ENCODE measurements at places on chromosomes 12 and 14. TPM values are rescaled to one million over a fixed set of nuclear protein-coding genes. Genes with fewer than 3 reads are reported as not detected.

DNA sequence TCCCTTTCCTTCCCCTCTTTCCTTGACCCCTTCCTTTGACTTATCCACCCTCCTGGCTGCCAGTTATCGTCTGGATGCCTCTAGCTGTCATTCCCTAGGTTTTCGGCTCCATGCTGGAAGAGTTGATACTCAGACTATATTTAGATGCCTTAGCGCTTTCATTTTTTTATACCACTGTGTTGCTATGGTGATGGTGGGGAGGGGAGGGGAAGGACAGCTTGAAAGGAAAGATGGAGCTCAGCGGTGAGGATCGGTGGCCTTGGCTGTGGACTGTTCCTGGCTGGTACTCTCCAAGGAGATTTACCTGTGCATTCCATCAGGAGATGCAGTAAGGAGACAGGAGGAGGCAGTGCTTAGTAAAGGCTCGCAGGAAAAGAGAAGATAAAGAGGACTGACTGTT, 108.7 kb downstream of the SLC8A3 start:
- no peaks in the 10 kb centered on the region for H3K36me3 ChIP-seq
- no peak for DNase-seq
- no peak overlapping the region for H3K4me3 ChIP-seq
- H3K4me1 ChIP-seq, result no peaks in the 10 kb centered on the region
- H3K27ac ChIP-seq, result no peak overlapping the region

Gene RBM23
- 91.9 TPM for total RNA-seq

GRCh38 chr12:55979069-55979468, 5.2 kb downstream of the RAB5B start:
- H3K4me1 ChIP-seq, result peaks cover 19% of the 10 kb centered on the region
- no peak overlapping the region for H3K4me3 ChIP-seq

DNA sequence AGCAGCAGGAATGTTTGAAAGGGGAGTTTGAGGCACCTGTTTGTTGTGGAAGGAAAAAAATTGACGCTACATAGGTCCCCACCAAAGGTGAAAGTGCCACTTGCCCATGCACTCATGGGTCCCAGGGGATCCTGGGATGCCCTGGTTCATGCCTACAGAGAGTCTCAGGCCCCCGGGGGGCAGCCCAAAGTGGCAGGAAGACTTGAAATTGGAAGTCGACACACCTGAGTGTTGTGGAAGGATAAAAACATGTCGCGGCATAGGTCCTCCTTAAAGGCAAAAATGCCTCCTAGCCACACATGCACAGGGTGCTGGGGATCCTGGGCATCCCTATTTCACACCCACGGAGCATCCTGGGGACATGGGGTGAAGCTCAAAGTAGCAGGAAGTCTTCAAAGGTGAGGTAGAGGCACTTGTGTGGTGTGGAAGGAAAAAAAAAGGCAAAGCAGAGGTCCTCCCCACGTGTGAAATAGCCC, 576.1 kb downstream of the ALG10 start:
- no peak for DNase-seq
- no peak overlapping the region for H3K27ac ChIP-seq
- no peaks in the 10 kb centered on the region for H3K27me3 ChIP-seq
- no peak overlapping the region for H3K4me3 ChIP-seq

Gene DAO
- not detected for total RNA-seq

Gene KHNYN
- 139 TPM for total RNA-seq

DNA sequence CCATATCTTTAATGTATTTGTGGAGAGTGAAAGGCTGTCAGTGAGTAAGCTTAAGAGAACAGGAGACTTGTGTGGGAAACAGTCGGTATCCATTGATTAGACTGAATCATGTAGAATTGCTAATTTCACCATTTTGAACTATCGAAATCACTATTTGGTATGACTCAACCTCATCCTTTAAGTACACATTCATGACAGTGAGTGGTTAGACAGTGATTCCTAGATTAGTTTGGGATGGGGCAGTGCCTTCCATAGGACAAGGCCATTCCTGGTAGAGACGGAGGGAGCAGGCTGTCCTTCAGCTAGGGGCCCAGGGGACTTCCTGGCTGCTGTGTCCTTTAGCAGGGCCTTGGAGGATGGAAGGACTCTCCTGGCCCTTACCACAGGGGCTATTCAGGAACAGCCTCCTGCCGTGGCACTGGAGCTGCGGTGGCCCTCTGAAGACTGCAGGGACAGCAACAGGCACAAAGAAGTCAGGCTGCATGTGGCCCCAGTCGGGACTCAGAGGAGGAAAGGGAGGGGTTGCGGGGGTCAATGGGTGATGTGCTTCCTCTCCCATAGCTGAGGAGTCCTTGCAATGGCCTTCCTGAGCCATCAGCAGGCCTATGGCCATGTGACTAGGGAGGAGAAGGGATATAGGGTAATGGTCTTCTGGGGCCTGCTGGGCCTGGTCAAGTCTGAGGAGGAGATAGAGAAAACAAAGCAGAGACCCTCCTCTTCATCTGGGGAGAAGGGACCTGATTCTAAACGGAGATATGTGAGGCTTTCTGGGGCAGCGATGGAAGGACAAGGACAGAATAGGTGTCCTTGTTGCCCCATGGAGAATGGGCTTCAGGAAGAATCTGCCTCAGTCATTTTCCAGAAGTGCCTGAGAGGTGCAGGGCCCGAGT, 11.2 kb downstream of the SERPINA1 start:
- no peaks in the 10 kb centered on the region for H3K36me3 ChIP-seq
- no peak overlapping the region for H3K4me3 ChIP-seq
- no peak for DNase-seq
- H3K27ac ChIP-seq, result no peak overlapping the region
- no peaks in the 10 kb centered on the region for H3K4me1 ChIP-seq

GRCh38 chr12:66584673-66585072, 94.2 kb downstream of the GRIP1 start:
- H3K27me3 ChIP-seq, result no peaks in the 10 kb centered on the region
- no peak overlapping the region for H3K27ac ChIP-seq
- H3K36me3 ChIP-seq, result no peaks in the 10 kb centered on the region
- no peak overlapping the region for H3K4me3 ChIP-seq

GRCh38 chr12:45354399-45354798, 138.5 kb downstream of the ANO6 start:
- H3K27ac ChIP-seq, result no peak overlapping the region
- H3K27me3 ChIP-seq, result no peaks in the 10 kb centered on the region

Gene KCNMB4
- total RNA-seq, result 0.37 TPM

DNA sequence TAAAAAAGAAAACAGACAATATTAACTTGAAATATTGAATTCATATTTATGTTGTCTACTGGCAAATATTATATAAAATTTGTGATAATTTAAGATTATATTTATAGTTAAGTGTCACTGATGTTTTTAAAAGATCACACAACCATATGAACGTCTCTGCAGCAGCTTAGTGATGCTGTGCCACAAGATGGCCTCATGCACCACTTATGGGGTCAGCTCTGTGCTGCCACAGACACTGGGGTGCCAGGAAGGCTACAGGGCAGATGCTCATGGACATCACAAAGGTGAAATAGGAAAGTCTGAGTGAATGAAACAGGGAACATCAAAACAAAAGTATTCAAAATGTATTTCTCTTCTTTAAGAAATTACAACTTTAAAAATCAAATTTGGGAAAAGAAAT, 13.1 kb downstream of the ATXN3 start:
- H3K27ac ChIP-seq, result no peak overlapping the region
- H3K4me1 ChIP-seq, result no peaks in the 10 kb centered on the region
- no peaks in the 10 kb centered on the region for H3K27me3 ChIP-seq
- peaks cover 10% of the 10 kb centered on the region for H3K36me3 ChIP-seq
- H3K4me3 ChIP-seq, result no peak overlapping the region

DNA sequence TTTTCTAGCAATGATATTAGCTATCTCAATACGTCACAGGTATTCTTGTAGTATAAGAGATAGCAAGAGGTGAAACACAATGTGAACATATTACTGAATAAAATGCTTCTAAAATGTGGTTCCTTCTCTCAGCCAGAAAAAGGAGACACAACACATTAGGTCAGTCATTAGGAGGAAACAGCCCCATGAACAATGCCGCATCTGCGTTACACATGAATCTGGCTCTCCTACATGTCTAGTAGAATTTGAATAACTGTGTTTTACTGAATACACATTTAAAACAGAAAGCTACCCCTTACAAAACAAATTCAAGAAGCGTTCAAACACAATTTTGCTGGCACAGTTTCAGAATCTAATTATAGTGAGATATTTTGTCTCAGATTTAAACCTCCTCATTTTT, 51.6 kb downstream of the EFCAB11 start:
- no peak overlapping the region for H3K27ac ChIP-seq
- H3K36me3 ChIP-seq, result no peaks in the 10 kb centered on the region
- DNase-seq, result no peak
- H3K4me3 ChIP-seq, result no peak overlapping the region
- H3K4me1 ChIP-seq, result peaks cover 13% of the 10 kb centered on the region
- H3K27me3 ChIP-seq, result no peaks in the 10 kb centered on the region

Gene PLEKHD1
- 0.30 TPM for total RNA-seq

DNA sequence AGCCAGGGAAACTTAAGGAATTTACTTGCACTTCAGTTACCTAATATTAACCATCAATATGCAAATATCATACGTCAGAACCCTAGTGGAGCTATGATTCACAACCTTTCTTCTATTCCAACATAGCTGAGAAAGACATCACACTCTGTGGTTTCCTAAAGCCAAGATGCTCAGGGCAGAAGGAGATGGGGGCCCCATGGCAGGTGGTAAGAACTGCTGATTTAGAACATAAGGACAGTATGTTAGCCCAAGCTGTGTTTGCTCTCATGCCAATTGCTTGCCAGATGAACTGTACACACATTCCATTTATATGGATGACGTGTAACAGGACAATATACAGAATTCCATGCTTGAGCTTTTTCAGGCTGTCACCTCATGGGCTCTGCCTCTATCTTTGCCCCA, 34.6 kb downstream of the HECTD4 start:
- no peak overlapping the region for H3K27ac ChIP-seq
- H3K4me1 ChIP-seq, result no peaks in the 10 kb centered on the region
- no peak for DNase-seq
- H3K27me3 ChIP-seq, result no peaks in the 10 kb centered on the region
- no peak overlapping the region for H3K4me3 ChIP-seq

DNA sequence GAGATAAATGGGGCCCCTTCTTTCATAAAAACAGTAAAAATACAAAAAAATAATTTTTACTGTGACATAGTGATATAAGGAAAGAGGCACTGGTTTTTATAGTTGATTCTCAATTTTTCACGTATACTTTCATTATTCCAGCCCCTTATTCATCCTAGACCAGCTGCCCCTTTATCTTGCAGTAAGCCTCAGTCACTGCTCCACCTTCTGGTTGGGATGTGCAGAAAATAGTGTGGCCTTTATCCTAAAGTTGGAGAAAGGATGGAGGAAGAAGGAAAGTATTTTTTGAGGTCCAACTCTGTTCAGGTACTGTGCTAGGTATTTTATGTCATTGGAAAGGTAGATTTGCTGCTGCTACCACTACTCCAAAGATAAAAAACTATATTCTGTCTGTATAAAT, 172.7 kb downstream of the ANO6 start:
- no peak for DNase-seq
- H3K4me1 ChIP-seq, result no peaks in the 10 kb centered on the region
- H3K27ac ChIP-seq, result no peak overlapping the region
- no peak overlapping the region for H3K4me3 ChIP-seq
- no peaks in the 10 kb centered on the region for H3K36me3 ChIP-seq

GRCh38 chr12:53338916-53339315, 2.8 kb upstream of the SP7 start:
- peaks cover 8% of the 10 kb centered on the region for H3K27me3 ChIP-seq
- no peak overlapping the region for H3K27ac ChIP-seq
- H3K4me1 ChIP-seq, result peaks cover 5% of the 10 kb centered on the region
- H3K4me3 ChIP-seq, result no peak overlapping the region

GRCh38 chr12:112686373-112686772, 105.2 kb upstream of the RPH3A start:
- no peak for DNase-seq
- H3K27ac ChIP-seq, result no peak overlapping the region
- no peaks in the 10 kb centered on the region for H3K27me3 ChIP-seq

GRCh38 chr14:74325446-74325845, 22.7 kb upstream of the ABCD4 start:
- no peak for DNase-seq
- H3K4me3 ChIP-seq, result no peak overlapping the region
- no peaks in the 10 kb centered on the region for H3K36me3 ChIP-seq
- H3K4me1 ChIP-seq, result no peaks in the 10 kb centered on the region
- no peaks in the 10 kb centered on the region for H3K27me3 ChIP-seq

DNA sequence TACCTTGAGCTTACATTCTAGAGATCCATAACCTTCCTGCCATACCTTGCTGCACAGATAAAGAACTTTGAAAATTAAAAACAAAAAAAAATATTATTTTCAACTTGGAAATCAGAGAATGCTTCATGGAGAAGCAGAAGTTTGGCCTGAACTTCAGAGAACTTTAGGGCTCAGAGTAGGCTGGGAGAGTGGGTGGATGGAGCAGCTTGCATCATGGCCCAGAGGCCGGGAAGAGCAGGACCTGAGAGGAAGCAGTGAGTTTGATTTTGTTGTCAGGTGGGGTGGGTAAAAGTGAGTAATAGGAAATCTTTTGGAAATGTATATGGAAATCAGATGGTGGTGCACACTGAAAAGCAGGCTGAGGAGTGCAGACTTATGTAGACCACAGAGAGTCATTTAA, 228.5 kb upstream of the KRR1 start:
- no peak overlapping the region for H3K4me3 ChIP-seq
- DNase-seq, result no peak
- peaks cover 4% of the 10 kb centered on the region for H3K4me1 ChIP-seq
- H3K27me3 ChIP-seq, result no peaks in the 10 kb centered on the region

DNA sequence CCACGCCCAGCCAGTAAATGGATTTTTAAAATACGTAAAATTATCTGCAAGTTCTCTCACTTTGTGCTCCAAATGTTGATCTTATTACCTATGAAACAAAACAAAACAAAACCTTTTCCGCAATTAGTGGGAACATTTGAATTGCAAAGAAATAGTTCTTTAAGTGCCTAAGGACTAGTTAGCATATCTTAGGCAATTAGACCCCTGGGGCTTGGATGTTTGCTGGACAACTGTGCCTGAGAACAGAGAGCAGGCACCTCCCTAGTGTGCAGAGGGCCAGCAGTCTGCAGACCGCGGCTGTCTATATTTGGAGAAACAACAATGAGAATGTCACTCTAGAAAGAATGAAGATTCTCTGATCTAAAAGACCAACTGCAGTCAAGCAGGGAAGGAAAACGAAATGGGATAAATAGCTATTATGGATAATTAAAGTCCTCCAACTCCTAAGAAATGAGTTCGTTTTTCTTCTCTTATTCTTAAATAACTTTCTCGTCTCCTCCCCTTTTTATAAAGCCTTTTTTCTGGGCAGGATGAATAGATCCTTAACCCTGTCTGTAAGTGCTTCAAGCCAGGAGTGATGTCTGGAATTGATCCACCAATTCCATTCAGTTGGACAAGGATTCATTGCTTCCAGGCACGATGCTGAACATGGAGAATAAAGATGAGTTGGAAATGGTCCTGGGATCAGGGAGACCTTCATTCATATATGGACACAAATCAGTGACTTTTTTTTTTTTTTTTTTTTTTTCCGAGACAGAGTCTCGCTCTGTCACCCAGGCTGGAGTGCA, 16.2 kb downstream of the SLC17A8 start:
- H3K27ac ChIP-seq, result no peak overlapping the region
- no peaks in the 10 kb centered on the region for H3K36me3 ChIP-seq
- H3K4me3 ChIP-seq, result no peak overlapping the region
- H3K27me3 ChIP-seq, result no peaks in the 10 kb centered on the region
- H3K4me1 ChIP-seq, result no peaks in the 10 kb centered on the region
